ENCODE measurements at places on chromosomes 7 and 10.

DNA sequence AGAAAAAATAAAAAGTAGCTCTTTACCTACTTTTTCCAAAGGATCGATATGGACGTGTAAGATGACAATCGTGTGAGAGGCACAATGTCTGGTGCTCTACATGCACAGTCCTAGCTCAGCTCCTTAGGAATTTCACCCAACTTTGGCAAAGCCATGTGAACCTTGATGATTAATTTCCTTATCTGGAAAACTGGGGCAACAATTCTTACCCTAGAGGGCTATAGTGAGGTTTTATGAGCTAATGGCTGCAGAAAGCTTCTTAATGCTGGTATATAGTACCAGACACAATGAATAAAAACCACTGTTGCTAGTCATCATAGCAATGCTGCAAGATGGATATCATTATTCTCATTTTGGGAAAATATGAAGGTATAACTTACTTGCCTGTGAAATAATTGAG, 202.7 kb downstream of the PARD3 start:
- DNase-seq, result peak; percentile 21

- DNase-seq, result no peak
Observed at GRCh38 chr7:256981-257646, 32.9 kb upstream of the FOXL3 start.

DNA sequence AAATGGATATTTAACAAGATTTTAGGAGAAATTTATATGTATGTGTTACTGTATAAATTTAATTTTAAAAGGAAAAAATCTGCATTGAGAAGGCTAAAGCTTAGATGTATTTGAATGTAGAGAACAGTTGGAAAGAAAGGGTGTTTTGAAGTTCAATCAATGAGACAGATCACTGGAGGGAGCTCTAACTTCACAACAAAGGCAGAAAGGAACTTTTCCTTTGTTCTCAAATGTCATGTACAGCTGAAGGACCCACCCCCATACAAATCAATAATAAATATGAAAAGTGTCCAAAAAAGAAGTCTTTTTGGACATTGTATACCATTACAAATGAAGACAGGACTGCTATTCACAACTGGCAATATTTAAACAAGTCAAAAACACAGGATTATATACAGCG, 403.4 kb downstream of the DNAJB9 start:
- DNase-seq, result no peak

DNA sequence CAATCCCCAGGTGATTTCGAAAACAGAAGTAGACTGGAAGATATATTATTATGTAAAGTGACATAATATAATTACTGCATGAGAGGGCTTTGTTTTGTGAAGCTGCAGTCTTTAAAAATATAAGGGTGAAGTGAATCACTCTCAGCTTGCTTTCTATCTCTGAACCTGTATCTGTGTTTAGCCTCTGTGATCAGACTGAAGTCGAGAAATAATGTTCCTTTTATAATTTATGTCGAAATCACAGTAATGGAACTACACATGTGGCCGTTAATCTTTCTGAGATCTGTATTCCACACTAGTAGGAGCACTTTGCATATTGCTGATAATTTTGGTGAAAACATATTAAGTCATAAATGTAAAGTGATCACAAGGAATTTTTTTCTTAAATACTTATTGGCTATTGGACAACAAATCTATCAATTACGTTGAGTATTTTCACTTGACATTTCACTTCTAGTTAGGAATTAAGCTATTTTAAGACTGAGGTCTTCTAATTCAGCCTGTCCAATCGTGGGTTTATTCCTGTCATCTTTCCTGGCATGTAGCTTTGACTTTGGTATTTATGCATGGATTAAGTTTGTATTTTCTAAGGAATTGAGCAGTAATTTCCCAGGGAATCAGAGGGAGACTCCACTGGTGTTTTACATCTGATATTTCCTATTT, 268.2 kb upstream of the POT1 start:
- no peak for DNase-seq

GRCh38 chr10:30490289-30491000, 56.5 kb downstream of the MAP3K8 start:
- no peak for DNase-seq

GRCh38 chr7:148287538-148287937, 303.0 kb upstream of the C7orf33 start:
- DNase-seq, result no peak

GRCh38 chr10:19702215-19702614, 114.0 kb upstream of the PLXDC2 start:
- DNase-seq, result peak; percentile 52

- no peak for DNase-seq
Observed at GRCh38 chr7:43594020-43594419, 11.1 kb downstream of the STK17A start.

GRCh38 chr10:124632064-124632531, 112.1 kb downstream of the FAM53B start:
- no peak for DNase-seq

DNA sequence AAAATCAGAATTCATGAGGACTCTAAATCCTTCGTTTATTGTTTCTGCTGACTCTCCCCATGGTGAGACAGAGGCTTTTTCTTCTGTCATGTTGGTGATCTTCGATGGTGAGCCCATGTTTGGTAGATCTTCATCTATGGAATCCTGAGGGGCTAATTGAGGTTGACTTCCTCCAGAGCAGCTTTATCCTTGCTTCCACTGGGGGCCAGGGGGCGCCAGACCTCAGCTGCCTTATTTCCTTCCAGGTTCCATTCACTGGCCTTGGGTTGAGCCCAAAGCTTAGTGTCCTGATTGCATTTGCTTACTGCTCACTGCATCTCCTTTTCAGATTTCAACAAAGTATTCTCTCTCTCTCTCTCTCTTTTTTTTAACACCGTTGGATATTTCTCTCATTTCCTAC, 80.7 kb downstream of the GCC1 start:
- DNase-seq, result peak; percentile 28

GRCh38 chr10:84743483-84743882, 415.1 kb downstream of the CCSER2 start:
- DNase-seq, result no peak

- DNase-seq, result no peak
Observed at GRCh38 chr10:121375172-121375571, 223.1 kb downstream of the FGFR2 start.

DNA sequence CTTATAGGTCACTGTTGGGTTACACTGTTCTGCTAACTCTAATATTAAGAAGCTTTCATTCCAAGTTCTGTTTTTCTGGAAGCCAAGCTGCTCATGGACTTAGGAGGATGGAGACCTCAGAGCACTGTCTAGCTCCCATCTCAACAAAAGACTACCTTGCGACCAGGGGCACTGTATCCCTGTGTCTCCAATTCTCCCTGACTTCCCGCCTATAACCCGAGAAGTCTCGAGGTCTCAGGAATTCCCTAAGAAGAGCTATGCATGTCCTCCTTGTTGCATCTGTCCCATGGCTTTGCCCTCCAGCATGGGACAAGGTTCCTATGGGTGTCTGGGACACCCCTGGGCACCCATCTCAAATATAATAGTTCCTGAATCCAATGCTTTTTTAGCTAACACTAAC, 31.2 kb downstream of the BTBD16 start:
- DNase-seq, result no peak

DNA sequence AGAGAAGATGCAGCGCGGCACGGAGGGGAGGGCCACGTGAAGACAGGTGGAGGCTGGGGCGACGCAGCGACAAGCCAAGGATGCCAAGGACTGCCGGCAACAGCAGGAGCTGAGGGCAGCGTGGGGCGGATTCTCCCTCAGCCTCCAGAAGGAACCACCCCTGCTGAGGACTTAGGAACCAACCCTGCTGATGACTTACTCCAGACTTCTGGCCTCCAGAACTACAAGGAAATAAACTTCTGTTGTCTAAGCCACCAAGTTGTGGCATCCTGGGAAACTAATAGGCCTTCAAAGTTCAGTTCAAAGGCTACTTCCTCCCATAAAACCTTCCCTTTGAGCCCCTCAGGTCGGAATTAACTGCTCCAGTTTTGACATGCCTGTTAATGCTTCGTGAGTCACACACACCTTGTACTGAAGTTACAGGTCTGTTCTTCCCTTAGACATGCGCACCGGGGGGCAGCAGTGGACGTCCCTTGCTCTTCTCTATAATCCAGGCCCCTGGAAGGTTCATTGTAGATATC, 88.4 kb upstream of the RHEB start:
- no peak for DNase-seq

GRCh38 chr7:27842851-27843250, 102.9 kb downstream of the TAX1BP1 start:
- no peak for DNase-seq
